Stimulated activated CD8-positive, alpha-beta memory T cell treated with anti-CD3 and anti-CD28 coated beads, Interleukin-7, amount 100 ng/mL, for 24 hours (primary cell): ENCODE measurements at places on chromosomes 13 and 19.

- DNase-seq = no peak
Measured at GRCh38 chr19:3039641-3040077, 10.6 kb upstream of the TLE2 start.

DNA sequence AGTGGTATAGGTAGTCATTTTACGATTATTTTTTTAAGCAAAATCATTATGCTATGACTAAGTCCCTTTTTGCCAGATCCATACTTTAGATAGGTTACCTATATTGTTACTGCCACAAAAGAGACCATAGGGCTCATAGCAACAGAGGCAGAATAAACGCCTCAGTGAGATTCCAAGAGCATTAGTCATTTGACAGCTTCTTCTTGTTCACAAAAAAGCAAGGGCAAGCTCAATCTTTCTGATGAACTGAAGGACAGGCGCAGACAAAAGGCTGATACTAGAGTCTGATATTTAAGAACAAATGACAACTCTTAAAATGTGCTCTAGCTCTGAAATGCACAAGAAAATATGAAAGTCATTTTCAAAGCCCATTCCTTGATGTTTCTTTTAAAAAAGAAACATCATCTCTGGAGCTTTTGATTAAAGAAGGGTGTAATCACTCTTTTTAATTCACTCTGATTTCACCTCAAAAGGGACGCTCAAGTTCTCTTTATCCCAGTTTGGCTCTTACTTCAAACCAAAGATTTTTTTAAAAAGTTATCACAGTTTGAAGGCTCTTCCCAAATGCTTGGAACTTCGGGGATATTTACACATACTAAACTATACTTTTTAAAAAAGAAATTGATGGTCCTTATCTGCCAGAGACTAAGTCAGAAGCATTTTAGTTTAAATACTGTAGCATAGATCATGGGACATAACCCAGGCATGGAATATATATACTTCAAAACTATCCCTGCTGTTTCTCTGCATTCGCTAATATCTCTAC, 187.2 kb downstream of the EFNB2 start:
- DNase-seq = no peak

GRCh38 chr13:43848001-43848649, 31.4 kb downstream of the CCDC122 start:
- no peak for DNase-seq

- no peak for DNase-seq
Measured at GRCh38 chr19:46985542-46986415, 33.9 kb upstream of the NPAS1 start.

- no peak for DNase-seq
Measured at GRCh38 chr19:34644991-34645461, 31.9 kb downstream of the SCGB2B2 start.

GRCh38 chr13:100040196-100040595, 48.7 kb upstream of the PCCA start:
- no peak for DNase-seq

DNA sequence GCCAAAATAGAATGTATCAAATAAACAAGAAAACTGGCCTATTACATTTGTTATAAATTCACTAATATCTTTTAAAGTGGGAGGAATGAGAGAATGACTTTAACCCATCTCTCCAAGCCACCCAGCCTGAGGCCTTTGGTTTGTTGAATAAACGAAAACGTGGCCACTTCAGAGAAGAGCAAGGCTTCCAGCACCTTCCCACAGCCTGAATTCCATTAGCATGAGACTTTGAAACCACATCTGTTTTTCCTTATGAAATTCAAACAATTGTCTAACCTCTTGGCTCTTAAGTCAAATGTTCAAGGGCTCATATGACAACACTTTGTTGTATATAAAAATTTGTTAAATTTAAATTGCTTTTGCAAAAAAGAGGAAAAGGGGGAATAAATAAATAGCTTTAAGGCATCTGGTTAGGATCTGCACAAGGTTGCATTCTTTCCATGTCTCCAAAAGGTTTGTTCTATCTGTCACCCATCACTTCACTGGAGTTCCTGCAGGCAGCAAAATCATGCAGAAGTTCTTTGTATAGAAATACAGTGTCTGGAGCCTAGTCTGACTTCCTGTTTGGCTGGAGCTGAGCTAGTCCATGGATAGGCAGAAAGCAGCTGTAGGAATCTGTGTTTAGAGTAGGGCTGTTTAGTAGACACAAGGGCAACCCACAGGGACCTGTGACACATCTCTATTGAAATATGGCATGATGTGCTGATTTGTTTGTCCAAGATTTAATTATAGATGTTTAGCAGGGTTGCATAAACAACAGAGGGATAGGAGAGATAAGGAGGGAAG, 502.3 kb downstream of the KCTD12 start:
- no peak for DNase-seq

DNA sequence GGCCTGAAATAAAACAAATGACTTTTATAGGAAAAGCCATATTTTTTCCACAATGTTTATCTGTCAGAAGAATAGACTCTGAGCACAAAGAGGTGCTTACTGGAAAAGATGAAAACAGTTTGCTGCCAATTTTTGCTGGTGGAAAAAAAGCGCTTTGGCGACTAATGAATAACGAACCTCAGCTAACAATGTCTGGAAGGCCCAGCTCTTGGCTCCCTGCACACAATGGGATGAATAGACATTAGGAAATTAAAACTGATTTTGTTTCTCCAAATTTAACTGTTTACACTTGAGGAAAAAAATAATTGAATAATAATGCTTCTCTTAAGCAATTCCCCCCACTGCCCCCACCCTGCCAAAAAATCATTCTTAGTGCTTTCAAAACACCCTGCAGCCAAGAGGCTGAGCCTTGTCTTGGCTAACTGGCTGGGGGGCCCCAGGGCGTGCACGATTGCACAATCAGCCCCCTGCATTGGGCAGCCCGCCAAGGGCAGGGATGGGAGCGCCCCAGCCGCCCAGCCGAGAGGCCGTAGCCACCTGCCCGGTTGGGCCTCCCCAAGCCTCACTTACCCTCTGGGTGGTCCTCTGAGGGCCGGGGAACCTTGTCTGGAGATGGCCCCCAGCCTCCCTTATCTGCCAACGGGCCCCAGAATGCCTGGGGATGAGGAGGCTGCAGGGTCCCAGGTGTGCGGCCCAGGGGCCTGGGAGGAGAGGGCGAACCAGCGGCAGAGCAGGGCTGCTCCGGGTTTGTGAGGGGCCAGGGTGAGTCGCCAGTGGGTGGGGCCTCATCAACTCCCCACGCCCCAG, 16.8 kb downstream of the CEBPG start:
- DNase-seq = no peak
